ENCODE measurements at places on chromosomes 6 and 20.

DNA sequence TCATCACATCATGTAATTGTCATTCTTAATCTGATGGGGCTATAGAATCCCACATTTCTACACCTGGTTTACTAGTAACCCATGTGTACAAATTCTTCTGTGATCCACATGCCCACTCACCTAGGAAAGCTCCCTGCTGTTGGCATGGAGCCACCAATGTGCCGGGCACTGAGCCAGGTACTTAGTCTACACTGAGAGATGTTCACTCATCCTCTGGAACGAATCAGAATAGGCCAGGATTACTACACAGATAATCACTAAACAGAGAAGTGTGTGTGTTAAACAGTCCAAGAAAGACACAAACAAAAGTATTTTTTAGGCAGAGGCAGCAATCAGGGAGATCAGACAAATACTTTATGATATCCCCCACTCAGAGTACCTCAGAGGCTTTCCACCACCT is 193.2 kb upstream of the VGLL2 start:
- peak; percentile 5 for DNase-seq

GRCh38 chr6:16539086-16539931 is 222.0 kb downstream of the ATXN1 start:
- no peak for DNase-seq

GRCh38 chr20:15328084-15328483 is 990.7 kb upstream of the FLRT3 start:
- DNase-seq = no peak

GRCh38 chr20:46483879-46484278 is 29.5 kb downstream of the ZNF334 start:
- DNase-seq = no peak

- peak; percentile 60 for DNase-seq
Measured at GRCh38 chr20:36792422-36792821, 18.9 kb upstream of the DSN1 start.
